ENCODE measurements at places on chromosomes 16 and 17.

- no peak for DNase-seq
Observed at GRCh38 chr17:4381690-4382671, 15.5 kb upstream of the UBE2G1 start.

- DNase-seq, result no peak
Observed at GRCh38 chr17:36048066-36048465, 16.0 kb upstream of the CCL18 start.

- DNase-seq, result no peak
Observed at GRCh38 chr16:84833144-84833500, 13.3 kb downstream of the CRISPLD2 start.

DNA sequence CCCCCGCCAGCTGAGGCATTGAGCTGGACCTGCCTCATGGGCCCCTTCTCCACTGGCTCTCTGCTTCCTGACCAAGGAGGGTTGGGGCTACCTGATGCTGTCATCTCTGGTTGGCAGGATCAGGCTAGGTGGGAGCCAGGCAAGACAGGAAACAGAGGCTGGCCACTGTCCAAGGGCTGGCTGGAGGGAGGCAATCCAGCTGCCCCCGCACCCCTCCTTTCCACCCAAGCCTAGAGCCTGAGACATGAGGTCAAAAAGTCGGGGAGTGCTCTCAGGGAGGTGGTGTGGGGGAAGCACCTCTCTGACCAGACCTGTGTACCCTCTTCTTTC lies 14.5 kb downstream of the NGFR start:
- DNase-seq, result no peak

- DNase-seq, result no peak
Observed at GRCh38 chr17:4032245-4032644, 68.0 kb upstream of the ATP2A3 start.

DNA sequence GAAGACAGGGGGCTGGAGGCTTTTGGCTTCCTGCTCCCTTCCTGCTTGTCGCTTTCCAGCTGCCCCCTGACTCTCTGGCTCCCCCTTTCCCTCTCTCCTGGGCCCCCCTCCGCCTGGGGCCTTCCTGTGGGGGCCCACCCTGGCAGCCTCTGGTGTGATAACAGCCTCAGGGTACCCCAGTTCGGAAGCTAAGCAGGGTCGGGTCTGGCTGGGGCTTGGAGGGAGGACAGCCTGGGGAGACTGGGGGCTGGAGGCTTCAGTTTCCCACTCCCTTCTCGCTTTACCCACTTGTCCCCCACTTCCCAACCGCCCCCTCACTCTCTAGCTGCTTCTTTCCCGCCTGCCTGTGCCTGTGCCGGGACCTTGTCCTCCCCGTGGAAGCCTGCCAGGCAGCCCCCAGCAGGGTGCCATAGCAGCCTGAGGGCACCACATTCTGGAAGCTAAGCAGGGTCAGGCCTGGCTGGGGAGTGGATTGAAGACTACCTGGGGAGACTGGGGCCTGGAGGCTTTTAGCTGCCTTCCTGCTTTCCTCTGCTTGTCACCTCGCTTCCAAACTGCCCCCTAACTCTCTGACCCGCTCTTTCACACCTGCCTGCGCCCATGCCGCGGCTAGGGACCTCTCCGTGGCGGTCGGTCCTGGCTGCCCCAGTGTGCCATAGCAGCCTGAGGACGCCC lies 2275.5 kb downstream of the TP53TG3F start:
- no peak for DNase-seq

DNA sequence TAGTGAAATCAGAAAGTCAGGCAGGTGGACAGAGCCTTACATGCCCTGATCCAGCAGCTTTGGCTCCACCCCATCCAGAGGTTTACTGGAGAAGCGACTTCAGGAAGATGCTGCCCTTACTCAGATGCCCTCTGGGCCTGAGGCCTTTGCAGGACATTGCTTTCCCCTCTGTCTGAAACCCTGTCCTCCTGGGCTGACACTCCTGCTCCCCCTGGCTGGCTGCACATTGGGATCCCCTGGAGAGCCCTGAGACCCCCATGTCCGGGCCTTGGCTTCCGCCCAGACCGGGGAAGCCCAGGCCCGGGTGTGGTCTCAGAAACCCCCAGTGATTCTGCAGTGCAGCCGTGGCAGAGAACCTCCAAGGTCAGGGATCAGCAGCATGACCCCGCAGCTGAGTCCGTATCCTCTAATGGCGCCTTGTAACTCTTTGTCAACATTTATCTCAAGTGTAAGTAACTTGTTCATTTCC lies 36.6 kb downstream of the BCO1 start:
- DNase-seq, result no peak
